ENCODE measurements at places on chromosomes 7 and 10.

- no peak for DNase-seq
Observed at GRCh38 chr7:69820479-69821192, 222.4 kb downstream of the AUTS2 start.

DNA sequence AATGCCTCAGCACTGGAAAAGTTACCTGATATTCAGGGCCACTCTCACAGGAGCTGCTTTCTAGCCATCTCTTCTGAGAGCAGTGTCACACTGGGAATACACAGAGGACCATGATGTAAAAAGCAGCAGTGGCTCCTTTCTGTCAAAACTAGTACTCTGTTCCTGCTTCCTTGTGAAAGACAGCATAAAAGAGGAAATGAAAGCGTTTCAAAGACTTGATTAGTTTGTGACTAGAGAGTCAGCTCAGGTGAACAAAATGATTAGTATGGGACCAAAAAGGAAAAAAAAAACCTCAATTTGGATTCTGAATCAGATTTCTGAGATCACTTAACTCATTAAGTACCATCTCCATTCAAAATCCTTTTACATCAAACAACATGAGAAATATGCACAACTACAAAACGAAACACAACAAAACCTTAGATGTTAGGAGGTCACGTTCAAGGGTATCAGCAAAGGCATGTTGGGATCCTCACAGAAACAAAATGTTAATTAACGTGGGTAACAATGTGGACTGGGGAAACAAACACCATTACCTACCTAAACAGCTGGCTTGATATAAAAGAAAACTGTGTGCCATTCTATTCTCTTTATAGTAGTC lies 103.7 kb downstream of the MACC1 start:
- DNase-seq: no peak

- no peak for DNase-seq
Observed at GRCh38 chr7:155869784-155870076, 57.5 kb upstream of the SHH start.

DNA sequence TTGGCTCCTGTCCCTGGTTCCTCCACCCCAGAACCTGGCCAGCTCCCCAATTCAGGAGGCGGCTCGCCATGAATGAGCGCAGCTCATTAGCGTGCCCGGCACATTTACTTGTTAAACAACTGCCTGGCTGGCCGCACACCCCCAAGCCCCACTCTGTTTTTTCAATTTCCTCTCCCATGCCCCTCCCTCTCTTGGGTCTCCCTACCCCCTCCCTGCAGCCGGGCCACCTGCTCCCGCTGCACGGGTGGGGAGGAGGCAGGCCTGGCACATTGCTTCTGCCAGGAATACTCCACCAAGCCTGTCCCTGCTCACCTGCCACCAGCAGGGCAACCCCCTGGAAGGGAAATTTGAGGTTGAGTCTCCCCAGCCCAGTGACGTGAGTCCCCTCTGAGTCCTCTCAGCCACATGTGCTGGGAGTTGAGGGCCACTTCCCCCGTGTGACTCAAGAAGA lies 2.5 kb upstream of the SLIT1 start:
- DNase-seq: no peak

DNA sequence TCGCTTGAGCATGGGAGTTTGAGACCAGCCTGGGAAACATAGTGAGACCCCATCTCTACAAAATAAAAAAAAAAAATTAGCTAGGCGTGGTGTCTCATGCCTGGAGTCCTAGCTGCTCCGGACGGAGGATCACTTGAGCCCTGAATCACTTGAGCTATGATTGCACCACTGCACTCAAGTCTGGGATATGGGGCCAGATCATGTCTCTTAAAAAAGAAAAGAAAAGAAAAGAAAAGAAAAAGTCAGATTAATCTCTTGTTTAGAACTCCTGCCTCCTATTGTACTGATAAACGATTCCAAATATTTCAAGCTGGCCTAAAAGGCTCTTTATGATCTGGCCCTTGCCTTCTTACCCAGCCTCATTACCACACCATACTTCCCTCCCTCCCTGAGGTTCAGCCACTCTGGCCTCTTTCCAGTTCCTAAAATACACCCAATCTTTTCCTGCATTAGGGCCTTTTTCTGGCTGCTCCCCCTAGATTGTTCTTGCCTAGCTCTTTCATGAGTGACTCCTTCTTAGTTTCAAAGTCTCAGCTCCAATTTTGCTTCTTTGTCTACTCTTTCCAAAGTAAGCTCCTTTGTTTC lies 41.7 kb downstream of the VCL start:
- DNase-seq: peak; percentile 61

GRCh38 chr10:106652279-106652678 lies 512.2 kb downstream of the SORCS1 start:
- no peak for DNase-seq

GRCh38 chr7:113659416-113659815 lies 259.4 kb downstream of the PPP1R3A start:
- no peak for DNase-seq

- DNase-seq: no peak
Observed at GRCh38 chr10:26222563-26222962, 6.0 kb downstream of the GAD2 start.

- no peak for DNase-seq
Observed at GRCh38 chr10:96578022-96578421, 8.8 kb downstream of the TM9SF3 start.

DNA sequence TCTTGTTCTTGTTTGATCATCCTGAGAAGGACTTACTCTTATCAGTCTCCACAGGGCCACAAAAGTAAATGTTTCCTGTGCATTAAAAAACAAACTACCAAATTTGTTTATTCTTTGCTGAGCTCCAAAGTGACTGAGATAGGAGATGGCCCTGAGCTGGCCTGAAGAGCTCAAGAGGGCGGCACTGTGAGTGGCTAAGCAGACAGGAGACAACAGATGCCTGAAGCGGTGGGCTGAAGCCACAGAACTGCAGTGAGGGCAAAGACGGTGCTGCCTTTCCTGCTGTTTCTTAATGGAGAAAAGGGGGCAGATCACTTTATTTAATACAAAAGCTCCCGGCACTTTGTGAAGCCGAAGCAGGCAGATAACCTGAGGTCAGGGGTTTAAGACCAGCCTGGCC lies 379.6 kb downstream of the ARL4A start:
- no peak for DNase-seq

GRCh38 chr10:58393317-58393716 lies 8.1 kb downstream of the TFAM start:
- no peak for DNase-seq

- no peak for DNase-seq
Observed at GRCh38 chr7:33041631-33042428, 20.7 kb downstream of the NT5C3A start.

DNA sequence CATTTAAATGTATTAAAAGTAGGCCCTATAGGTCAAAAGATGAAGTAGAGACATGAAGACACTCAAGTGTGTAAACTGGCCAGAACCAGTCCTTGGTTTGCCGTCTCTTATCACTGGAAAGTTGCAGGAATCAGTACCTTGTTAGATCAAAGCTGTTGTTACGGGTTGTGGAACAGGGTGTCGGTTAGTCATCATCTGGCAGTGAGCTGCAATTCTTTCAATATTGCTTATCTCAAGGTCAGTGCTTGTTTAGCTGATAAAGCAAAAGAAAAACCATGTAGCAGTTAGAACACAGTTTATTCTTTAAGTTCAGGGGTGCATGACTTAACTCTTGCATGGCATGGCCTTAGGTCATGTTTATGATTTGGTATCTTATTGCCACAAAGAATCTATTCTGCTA lies 10.0 kb upstream of the SLC13A1 start:
- no peak for DNase-seq

DNA sequence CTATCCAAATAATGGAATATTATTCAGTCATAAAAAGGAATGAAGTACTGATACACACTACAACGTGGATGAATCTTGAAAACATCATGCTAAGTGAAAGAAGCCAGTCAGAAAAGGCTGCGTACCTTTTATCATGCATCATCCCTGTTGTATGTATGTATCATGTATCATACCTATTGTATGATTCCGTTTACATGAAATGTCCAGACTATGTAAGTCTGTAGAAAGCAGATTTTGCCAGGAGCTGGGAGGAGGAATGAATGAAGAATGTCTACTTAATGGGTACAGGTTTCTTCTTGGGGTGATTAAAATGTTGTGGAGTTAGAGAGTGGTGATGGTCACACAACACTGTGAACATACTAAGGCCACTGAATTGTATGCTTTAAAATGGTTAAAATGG lies 135.9 kb upstream of the KLF14 start:
- DNase-seq: no peak

DNA sequence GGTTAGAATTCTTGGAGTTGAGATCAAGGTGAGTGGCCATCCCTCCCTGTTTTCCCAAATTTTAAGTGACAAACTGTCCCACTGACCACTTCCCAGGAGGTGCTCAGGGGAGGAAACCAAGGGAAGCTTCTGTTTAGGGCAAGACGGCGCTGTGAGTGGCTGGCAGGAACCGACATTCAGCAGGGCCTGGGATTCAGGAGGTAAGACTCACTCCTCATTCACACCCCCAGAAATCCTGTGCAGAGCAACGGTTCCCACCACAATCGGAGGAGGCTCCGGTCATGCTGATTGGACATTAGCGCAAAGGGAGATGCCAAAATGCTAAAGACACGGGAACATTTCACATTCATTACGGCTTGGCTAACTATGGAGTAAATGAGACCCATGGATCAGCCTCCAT lies 200.9 kb downstream of the GRID1 start:
- no peak for DNase-seq

DNA sequence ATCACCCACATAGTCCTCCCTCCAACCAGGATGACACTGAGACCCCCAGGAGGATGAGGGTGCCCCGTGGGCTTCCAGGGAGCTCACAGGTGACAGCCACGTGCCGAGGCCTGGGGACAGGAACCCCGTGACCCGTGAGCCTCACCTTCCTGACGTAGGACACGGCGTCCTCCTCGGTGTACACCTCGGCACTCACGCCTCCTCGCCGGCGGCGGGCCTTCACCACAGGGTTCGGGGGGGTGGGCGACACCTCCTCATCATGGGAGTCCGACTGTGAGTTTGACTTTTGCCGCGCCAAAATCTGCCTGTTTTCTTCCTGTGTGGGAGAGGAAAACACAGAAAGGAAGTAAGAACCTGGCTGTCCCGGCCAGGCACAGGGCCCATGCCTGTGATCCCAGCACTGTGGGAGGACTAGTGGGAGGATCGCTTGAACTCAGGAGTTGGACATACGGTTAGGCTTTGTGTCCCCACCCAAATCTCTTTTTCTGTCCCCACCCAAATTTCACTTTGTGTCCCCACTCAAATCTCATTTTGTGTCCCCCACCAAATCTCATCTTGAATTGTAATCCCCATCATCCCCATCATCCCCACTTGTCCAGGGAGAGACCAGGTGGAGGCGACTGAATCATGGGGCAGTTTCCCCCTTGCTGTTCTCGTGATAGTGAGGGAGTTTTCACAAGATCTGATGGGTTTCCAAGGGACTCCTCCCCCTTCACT lies 45.9 kb upstream of the DNAAF5 start:
- no peak for DNase-seq

- DNase-seq: no peak
Observed at GRCh38 chr7:135164357-135165061, 6.0 kb downstream of the CYREN start.

GRCh38 chr10:102310361-102311024 lies 65.2 kb downstream of the GBF1 start:
- DNase-seq: peak; percentile 71

- peak; percentile 48 for DNase-seq
Observed at GRCh38 chr10:28841625-28842024, 164.3 kb downstream of the BAMBI start.

DNA sequence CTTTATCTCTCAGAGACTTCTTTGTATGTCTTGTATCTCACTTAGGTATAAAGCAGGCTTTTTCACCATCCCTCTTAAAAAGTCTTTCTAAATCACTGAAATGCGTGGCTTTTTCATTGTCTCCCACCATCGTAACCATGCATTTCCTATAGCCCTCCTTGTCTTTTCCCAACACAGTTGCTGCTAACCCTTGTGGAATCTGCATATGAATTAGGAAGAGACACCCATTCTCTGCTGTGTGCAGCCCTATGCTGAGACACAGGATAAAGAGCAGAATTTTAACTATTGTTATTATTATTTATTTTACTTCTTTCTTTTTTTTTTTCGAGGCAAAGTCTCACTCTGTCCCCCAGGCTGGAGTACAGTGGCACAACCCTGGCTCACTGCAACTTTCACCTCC lies 804.3 kb upstream of the COBL start:
- DNase-seq: no peak

DNA sequence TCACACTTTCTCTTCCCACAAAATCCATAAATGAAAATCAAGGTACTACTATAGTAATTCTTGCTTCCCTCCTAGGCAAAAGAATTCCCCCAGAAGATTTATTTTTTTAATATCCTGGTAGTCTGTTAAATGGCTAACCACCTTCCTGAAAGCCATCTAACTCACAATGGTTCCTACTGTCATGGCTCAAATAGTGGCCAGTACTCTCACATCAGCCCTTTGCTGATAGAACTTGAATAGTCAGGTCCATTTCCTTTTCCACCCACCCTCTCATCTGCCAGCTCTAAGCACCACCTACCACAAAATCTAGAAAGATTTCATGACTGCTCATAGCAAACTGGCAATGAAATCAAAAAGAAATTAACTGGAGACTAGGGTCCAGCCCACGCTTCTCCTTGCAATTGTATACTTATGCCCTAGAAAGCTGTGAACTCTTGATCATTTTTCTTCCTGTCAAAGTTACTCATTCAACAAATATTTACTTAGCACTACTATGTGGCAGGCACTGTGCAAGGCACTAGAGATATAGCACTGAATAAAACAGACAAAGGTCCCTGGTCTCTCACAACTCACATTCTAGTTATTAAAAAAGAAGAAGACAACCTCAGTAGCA lies 60.4 kb downstream of the ARMH3 start:
- no peak for DNase-seq

DNA sequence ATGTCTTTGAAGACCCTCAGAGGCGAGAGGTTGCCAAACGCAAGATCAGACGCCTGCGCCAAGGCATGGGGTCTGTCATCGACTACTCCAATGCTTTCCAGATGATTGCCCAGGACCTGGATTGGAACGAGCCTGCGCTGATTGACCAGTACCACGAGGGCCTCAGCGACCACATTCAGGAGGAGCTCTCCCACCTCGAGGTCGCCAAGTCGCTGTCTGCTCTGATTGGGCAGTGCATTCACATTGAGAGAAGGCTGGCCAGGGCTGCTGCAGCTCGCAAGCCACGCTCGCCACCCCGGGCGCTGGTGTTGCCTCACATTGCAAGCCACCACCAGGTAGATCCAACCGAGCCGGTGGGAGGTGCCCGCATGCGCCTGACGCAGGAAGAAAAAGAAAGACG lies 8.1 kb upstream of the SGCE start:
- DNase-seq: no peak

GRCh38 chr10:123160311-123160980 lies 6.2 kb downstream of the BUB3 start:
- DNase-seq: no peak

DNA sequence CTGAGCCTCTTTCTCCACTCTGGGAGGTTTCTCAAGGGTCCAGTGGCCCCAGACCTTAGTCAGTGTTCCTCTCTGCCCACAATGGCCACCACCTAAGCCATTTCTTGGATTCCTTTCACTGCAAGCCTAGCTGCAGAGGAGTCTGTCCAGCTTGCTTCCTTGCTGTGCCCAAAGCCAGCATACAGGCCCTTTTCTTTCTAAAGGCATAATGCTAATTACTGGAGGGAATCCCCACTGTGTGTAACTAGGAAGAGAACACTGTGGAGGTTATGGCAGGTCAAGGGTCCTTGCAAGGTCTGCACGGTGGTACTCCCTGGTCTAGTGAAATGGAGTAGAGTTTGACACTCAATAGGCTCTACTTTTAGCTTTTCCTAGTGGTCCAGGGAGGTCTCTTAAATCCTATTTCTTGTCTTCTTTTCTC lies 70.4 kb upstream of the CC2D2B start:
- DNase-seq: no peak
